Activated CD4-positive, alpha-beta T cell treated with anti-CD3 and anti-CD28 coated beads, Interleukin-2, amount 10 ng/mL, durations not matched to agents 24 days and 14 days (primary cell): ENCODE measurements at places on chromosomes 7 and 10. TPM values are rescaled to one million over a fixed set of nuclear protein-coding genes. Genes with fewer than 3 reads are reported as not detected.
A peak's percentile ranks its signal among the peaks of the same experiment; 100 is the strongest.

DNA sequence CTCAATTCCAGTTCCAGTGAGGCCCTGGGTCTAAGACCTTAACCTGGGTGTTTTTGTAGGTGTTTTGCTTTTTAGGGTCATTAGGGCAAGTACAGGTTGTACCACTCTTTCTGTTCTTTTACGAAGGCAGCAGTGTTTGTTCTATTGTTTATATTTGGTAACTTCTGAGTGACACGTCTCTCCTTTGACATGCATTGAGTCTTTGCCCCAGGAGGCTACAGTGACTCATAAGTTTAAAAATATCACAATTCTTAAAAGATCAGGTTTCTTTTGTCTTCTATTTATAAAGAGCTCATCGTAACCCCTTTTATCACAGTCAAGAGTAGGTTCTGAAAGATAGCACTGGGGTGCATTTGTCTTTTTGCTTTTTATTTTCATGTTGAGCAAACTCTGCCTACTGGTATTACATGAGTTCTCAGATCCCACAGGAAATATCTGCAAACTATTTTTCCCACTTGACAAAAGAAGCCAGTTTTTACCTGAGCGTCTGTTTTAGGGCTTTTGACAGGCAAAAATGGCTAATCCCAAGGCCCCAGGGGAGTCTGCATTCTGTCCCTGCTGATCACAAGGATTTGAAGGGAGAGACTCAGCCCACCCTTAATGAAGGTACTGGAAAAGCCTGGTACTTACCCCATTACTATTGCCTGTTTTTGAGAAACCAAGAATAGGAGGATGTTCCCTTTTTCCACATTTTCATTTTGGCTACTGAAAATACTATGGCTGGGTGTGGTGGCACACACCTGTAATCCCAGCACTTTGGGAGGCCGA, 7.9 kb downstream of the NUDT13 start:
- no peaks in the 10 kb centered on the region for H3K27me3 ChIP-seq
- peak overlapping the region; percentile 37 for H3K27ac ChIP-seq
- peaks cover 22% of the 10 kb centered on the region for H3K36me3 ChIP-seq
- peaks cover 4% of the 10 kb centered on the region for H3K4me1 ChIP-seq
- H3K4me3 ChIP-seq, result no peak overlapping the region

GRCh38 chr7:136405931-136406777, 429.0 kb upstream of the MTPN start:
- no peak overlapping the region for H3K27ac ChIP-seq
- H3K27me3 ChIP-seq, result no peaks in the 10 kb centered on the region
- no peaks in the 10 kb centered on the region for H3K36me3 ChIP-seq
- peaks cover 2% of the 10 kb centered on the region for H3K4me1 ChIP-seq
- DNase-seq, result peak; percentile 70
- H3K4me3 ChIP-seq, result no peak overlapping the region

GRCh38 chr10:129275886-129276285, 191.2 kb upstream of the MGMT start:
- no peak overlapping the region for H3K27ac ChIP-seq
- H3K4me1 ChIP-seq, result no peaks in the 10 kb centered on the region
- H3K27me3 ChIP-seq, result no peaks in the 10 kb centered on the region
- no peak overlapping the region for H3K4me3 ChIP-seq
- H3K36me3 ChIP-seq, result no peaks in the 10 kb centered on the region

DNA sequence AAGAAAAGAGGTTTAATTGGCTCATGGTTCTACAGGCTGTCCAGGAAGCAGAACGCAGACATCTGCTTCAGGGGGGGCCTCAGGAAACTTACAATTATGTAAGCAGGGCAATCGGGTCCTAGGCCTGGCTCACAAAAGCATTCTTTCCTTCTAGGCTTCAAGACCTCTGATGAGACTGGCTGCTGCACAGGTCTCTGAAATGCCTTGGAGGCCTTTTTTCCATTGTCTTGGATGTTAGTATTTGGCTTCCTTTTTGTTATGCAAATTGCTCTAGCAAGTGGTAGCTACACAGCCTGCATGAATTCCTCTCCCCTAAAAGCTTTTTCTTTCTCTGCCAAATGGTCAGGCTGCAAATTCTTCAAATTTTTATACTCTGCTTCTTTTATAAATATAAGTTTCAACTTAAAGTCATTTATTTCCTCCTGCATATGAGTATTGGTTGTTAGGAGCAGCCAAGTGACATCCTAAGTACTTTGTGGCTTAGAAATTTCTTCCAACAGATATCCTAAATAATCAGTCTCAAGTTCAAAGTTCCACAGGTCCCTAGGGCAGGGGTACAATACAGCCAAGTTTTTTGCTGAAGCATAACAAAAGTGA, 83.1 kb upstream of the SEMA3A start:
- no peak for DNase-seq
- no peaks in the 10 kb centered on the region for H3K4me1 ChIP-seq
- no peaks in the 10 kb centered on the region for H3K36me3 ChIP-seq
- no peaks in the 10 kb centered on the region for H3K27me3 ChIP-seq
- no peak overlapping the region for H3K27ac ChIP-seq

DNA sequence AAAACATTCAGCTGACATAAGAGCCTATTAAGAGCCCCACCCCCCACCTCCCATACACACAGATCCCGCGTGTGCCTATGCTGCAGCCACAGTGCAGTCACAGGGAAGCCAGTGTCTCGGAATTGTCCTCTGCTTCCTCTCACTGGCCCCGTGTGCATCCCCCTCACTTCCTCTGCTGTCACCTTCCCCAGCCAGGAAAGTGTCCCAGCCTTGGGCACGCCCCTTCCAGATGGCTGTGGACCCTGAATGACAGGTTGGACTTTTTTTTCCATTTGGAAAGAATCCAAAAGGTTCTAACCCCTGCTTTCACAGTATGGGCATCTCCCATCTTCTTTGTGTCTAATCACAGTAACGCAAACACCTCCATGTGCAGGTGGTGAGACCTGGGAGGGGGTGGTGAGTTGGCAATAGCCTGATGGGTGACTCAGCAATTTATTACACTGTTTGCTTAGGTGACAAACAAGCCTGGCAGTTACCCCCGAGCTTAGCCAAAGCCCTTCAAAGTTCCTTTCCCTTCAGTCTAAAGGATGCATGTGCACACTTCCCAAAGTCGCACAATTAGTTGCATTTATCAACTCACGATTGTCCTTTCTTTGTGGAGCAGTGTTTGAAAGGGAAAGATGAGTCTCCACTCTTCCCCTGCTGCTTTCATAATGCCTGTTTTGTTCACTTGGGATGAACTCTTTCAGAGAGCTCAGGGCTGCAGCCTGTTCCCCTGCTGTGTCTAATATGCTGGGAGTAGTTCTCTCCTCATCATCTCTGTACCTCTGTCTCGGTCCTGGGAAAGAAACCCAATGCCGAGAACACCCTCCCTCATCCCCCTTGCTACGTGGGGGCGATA, 67.5 kb upstream of the EFCAB10 start:
- no peak overlapping the region for H3K4me3 ChIP-seq
- DNase-seq, result no peak
- no peak overlapping the region for H3K27ac ChIP-seq
- H3K4me1 ChIP-seq, result peaks cover 5% of the 10 kb centered on the region
- H3K36me3 ChIP-seq, result peaks cover 5% of the 10 kb centered on the region

DNA sequence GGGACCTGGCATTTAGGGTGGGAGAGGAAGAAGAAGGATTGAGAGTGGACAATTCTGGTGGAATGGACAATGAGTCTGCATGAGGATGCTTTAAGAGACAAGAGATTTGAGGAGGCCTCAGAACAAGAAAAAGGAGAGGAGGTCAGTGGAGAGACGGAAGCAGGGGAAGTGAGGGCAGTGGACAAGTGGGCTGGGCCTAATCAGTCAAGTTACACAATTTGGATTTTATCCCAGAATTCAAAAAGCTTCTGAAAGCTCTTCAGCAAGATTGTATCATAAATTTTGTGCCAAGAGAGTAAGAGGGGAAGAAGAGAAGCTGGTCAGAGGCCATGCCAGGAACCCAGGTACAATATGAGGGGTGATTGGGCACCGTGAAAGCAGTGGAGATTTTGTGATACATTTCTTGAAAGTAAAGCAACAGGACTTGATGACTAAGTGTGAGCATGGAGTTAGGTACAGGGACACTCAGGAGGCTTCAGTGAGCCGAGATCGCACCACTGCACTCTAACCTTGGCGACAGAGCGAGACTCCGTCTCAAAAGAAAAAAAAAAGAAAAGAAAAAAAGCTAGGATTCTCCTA, 19.3 kb upstream of the TSPAN13 start:
- H3K36me3 ChIP-seq, result no peaks in the 10 kb centered on the region
- no peak overlapping the region for H3K27ac ChIP-seq
- H3K27me3 ChIP-seq, result peaks cover 3% of the 10 kb centered on the region
- H3K4me1 ChIP-seq, result no peaks in the 10 kb centered on the region
- no peak for DNase-seq
- no peak overlapping the region for H3K4me3 ChIP-seq

- H3K27me3 ChIP-seq, result peaks cover 32% of the 10 kb centered on the region
- H3K4me1 ChIP-seq, result peaks cover 34% of the 10 kb centered on the region
- H3K36me3 ChIP-seq, result peaks cover 5% of the 10 kb centered on the region
- peak overlapping the region; percentile 70 for H3K4me3 ChIP-seq
Measured at GRCh38 chr7:151244196-151244840, 4.2 kb downstream of the SMARCD3 start.

DNA sequence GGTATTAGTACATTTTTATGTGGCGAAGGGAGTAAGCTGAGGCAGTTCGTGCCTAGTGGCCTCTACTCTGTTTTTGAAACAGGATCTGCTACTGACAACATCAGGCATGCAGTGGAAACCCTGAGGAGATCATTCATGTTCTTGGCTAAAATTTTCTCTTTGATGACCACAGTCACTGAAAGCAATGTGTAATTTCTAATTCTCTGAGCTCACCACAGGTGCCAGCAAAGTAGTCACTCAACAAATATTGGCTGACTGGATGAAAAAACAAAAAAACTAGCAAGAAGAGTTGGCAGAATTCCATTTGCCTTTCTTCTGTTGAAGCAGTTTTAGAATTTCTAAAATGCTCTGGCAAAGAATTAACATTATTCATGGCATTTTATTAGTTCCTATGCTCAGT, 176.5 kb upstream of the KCTD7 start:
- H3K36me3 ChIP-seq, result peaks cover 4% of the 10 kb centered on the region
- no peak overlapping the region for H3K27ac ChIP-seq
- H3K27me3 ChIP-seq, result no peaks in the 10 kb centered on the region
- H3K4me3 ChIP-seq, result no peak overlapping the region
- no peak for DNase-seq
- peaks cover 9% of the 10 kb centered on the region for H3K4me1 ChIP-seq

- H3K27ac ChIP-seq, result peak overlapping the region; percentile 31
- no peaks in the 10 kb centered on the region for H3K27me3 ChIP-seq
- DNase-seq, result no peak
Measured at GRCh38 chr10:119693262-119693957, 32.4 kb upstream of the INPP5F start.

GRCh38 chr7:29871787-29872398, 65.6 kb downstream of the WIPF3 start:
- no peak for DNase-seq
- H3K4me1 ChIP-seq, result no peaks in the 10 kb centered on the region
- H3K27me3 ChIP-seq, result peaks cover 3% of the 10 kb centered on the region
- no peaks in the 10 kb centered on the region for H3K36me3 ChIP-seq
- H3K4me3 ChIP-seq, result no peak overlapping the region

The STOX1 gene
- total RNA-seq, result 0.76 and 0.82 TPM in 2 replicates

The WNT8B gene
- 0.16 and 0.43 TPM in 2 replicates for total RNA-seq

The CPA2 gene
- total RNA-seq, result 0.14 TPM in 2 replicates

The TMEM26 gene
- total RNA-seq, result not detected in 2 replicates

The SLC12A9 gene
- 37.3 and 41.2 TPM in 2 replicates for total RNA-seq
